Erythroblast (primary cell): ENCODE measurements at places on chromosomes 6 and 20.

- DNase-seq = peak; percentile 38
These were observed 47.4 kb downstream of the LGSN start for GRCh38 chr6:63272397-63272796.

DNA sequence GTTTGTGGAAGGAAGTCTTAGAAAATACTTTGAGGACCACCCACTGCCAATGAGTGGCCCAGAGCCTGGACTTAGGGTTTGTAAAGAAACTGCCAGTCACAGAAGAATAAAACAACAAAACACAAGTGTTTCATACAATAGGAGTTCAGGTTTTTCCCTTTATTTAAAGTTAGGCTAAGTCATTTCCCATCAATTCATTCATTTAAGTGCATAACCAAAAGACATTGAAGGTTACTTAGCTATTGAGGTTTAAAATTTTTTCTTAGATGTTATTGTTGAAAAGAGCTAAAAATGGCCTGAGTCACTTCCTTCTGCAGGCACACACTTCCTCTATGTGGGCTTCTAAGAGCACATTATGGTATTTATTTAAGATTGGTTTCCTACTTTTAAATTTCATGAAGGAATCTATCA lies 54.2 kb downstream of the ARMC2 start:
- DNase-seq = no peak

GRCh38 chr6:10463491-10464481 lies 48.9 kb upstream of the TFAP2A start:
- no peak for DNase-seq

DNA sequence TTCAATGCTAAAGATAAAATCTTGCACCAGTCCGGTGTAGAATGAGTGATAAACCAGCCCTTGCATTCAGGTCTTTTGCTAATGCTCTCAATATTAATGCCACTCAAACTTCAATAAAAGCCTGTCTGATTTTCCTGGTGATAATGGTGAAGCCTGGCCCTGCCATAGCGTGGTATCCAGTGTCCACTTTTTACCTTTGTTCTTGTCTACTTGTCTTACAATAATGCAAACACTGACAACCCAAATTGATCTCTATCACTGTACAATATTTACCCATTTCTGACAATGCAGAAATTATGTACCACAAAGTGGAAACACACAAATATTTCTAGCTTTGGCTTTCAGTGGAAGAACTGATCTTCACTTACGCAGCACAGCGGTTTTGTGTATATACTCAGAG lies 189.1 kb downstream of the ZDHHC14 start:
- no peak for DNase-seq

DNA sequence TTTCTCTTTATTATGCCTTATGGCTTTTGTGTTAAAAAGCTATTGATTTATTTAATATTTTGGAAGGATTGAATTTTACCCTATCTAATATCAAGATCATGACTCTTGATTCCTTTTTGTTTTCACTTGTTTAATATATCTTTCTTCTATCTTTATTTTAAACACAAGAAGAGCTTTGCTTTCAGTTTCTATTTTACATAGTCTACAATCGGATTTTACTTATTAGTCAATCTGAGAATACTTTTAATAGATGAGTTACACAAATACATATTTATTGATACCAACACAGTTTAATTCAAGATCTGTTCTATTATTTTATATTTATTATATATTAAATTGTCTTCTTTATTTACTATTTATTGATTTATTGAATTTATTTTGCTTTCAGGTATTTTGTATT lies 218.8 kb downstream of the ESR1 start:
- no peak for DNase-seq

DNA sequence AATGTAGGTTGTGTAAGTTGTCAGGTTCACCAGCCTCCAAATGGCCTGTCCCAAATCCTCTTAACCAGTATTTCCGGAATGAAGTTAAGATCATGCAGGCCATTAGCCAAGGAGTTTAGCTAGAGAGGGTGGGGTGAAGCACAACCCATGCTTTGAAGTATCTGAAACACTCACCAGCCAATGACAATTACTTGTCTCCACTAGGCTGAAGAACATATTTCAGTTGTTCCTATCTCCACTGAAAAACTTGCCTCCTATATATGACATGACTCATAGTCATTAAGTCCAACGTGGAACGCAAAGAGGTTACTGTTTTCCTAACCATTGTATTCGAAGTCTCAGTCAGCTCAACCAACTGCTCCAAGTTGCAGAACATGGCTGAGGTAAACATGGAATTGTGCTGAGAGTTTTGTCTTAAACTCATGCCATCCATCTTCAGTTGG lies 37.4 kb upstream of the TNFAIP3 start:
- no peak for DNase-seq

DNA sequence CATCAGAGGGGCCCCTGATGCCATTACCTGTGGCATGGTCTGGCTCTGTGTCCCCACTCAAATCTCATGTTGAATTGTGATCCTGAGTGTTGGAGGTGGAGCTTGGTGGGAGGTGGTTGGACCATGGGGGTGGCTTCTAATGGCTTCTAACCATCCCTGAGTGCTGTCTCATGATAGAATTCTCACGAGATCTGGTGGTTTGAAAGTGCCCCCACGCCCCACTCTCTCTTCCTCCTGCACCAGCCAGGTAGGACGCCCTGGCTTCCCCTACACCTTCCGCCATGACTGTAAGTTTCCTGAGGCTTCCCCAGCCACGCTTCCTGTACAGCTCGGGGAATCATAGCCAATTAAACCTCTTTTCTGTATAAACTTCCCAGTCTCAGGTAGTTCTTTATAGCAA lies 14.9 kb downstream of the BHLHE23 start:
- DNase-seq = no peak

DNA sequence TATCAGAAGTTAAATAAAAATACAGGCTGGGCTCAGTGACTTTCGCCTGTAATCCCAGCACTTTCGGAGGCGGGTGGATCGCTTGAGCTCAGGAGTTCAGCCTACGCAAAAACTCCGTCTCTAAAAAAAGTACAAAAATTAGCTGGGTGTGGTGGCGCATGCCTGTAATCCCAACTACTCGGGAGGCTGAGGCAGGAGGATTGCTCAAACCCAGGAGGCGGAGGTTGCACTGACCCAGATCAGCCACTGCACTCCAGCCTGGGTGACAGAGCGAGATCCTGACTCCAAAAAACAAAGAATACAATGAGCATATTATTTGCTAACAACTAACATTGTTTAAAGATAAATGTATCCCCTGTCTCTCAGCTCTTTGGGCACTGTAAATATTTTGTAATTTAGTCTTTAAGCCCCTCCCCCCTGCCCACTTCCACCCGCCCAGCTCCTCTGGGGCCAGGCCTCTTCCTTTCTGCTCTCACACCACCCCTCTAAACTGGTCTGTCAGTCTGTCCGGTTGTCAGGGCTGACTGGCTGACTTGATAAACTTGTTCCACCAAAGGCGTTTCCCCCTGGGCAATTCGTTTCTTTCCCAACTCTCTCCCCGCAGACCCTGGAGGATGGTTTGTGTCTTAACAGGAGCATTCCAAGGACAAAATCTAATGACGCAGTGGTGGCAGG lies 62.4 kb upstream of the QKI start:
- no peak for DNase-seq
